ENCODE measurements at places on chromosomes 7 and 10. TPM values are rescaled to one million over a fixed set of nuclear protein-coding genes. Genes with fewer than 3 reads are reported as not detected.

The CBX3 gene
- 63.3 TPM for total RNA-seq

- no peaks in the 10 kb centered on the region for H3K27me3 ChIP-seq
- H3K4me3 ChIP-seq, result no peak overlapping the region
- H3K36me3 ChIP-seq, result no peaks in the 10 kb centered on the region
- no peaks in the 10 kb centered on the region for H3K4me1 ChIP-seq
These were observed 153.3 kb downstream of the ZMYND11 start for GRCh38 chr10:288316-289200.

- no peak overlapping the region for H3K4me3 ChIP-seq
- no peak overlapping the region for H3K27ac ChIP-seq
- no peak for DNase-seq
- no peaks in the 10 kb centered on the region for H3K27me3 ChIP-seq
- H3K4me1 ChIP-seq, result peaks cover 7% of the 10 kb centered on the region
- no peaks in the 10 kb centered on the region for H3K36me3 ChIP-seq
These were observed 112.2 kb upstream of the PDCD4 start for GRCh38 chr10:110759523-110759922.

The TECPR1 gene
- 28.3 TPM for total RNA-seq

GRCh38 chr7:154409703-154410311, 357.6 kb downstream of the DPP6 start:
- no peak for DNase-seq
- no peak overlapping the region for H3K4me3 ChIP-seq
- no peak overlapping the region for H3K27ac ChIP-seq
- H3K36me3 ChIP-seq, result no peaks in the 10 kb centered on the region
